ENCODE measurements at places on chromosomes 2 and 18. TPM values are rescaled to one million over a fixed set of nuclear protein-coding genes. Genes with fewer than 3 reads are reported as not detected.

The PARD6G gene
- total RNA-seq, result 4.1 TPM

The R3HDM1 gene
- 13.6 TPM for total RNA-seq

The IKZF2 gene
- 7.1 TPM for total RNA-seq

The SNORC gene
- total RNA-seq, result 0.55 TPM

The TCF23 gene
- not detected for total RNA-seq

The CHST10 gene
- total RNA-seq, result not detected

The COBLL1 gene
- 81.0 TPM for total RNA-seq

The GREB1 gene
- total RNA-seq, result 1.3 TPM

The EHD3 gene
- total RNA-seq, result 1.7 TPM

The ICOS gene
- 1.5 TPM for total RNA-seq

The PSMA8 gene
- not detected for total RNA-seq

The ZFAND2B gene
- 33.8 TPM for total RNA-seq

The REG1B gene
- not detected for total RNA-seq

GRCh38 chr2:222830164-222830563, 30.7 kb upstream of the ACSL3 start:
- no peak for DNase-seq

- peak; percentile 77 for DNase-seq
These were observed at the start of gene ABHD1 for GRCh38 chr2:27123302-27124150. TSS of gene ABHD1 (plus strand) at chr2:27123815. CDS start at chr2:27123949, 134 bp downstream.

- no peak for DNase-seq
These were observed 138.0 kb upstream of the CDCA7 start for GRCh38 chr2:173216668-173217067.

- DNase-seq, result no peak
These were observed 150.7 kb downstream of the DYSF start for GRCh38 chr2:71603851-71604725.

DNA sequence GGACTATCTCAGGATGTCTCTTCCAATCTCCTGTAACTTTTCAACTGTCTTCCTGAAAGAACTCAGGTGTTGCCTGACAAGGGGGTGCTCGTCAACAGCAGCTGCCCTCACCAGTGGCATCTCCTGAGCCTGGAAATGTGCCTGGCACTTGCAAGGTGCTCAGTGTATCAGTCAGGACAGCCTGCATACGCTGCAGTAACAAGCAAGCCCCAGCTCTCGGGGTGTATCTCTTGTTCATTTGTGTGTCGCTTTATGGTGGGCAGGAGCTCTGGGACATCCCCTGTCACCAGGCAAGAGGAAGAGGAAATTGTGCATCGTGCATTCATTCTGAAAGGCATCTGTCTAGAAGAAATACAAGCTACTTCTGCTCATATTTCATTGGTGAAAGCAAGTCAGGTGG, 263.1 kb downstream of the DCDC2C start:
- no peak for DNase-seq

DNA sequence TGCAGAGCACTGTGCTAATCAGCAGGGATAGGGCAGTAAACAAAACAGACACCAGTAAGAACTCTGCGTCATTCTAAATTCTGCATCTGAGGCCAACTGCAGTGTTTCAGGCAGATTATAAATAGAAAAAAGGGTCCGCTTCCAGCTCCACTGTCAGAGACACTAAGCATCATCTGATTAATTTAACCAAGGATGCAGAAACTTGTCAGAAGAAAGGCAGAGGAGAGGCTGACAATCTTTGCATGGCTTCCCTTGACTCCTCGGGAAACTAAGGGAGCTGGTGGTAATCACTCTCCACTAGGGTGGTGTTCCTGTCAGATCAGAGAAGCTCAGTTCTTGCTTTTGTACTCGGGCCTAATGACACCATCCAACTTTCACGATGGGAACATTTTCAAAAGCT, 123.5 kb downstream of the DNAH6 start:
- no peak for DNase-seq

- no peak for DNase-seq
These were observed 241.2 kb upstream of the SKOR2 start for GRCh38 chr18:47492691-47493090.

GRCh38 chr2:32718752-32719151, 90.9 kb downstream of the TTC27 start:
- no peak for DNase-seq

DNA sequence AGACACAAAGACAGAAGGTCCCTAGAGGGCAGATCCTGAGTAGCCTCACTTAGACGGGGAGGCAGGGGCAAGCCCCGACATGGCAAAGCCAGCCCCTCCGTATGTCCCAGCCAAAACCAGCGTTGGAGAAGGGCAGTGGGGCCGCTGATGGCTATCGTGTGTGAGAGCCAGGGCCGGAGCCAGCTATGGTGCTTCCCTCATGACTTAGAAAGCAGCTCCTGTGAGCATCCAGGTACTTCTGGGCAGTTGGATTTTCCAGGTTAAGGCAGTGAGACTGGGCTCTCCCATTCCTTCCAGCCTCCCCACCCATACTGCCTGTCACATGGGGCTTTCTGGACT, 31.2 kb upstream of the ROCK2 start:
- DNase-seq, result no peak

DNA sequence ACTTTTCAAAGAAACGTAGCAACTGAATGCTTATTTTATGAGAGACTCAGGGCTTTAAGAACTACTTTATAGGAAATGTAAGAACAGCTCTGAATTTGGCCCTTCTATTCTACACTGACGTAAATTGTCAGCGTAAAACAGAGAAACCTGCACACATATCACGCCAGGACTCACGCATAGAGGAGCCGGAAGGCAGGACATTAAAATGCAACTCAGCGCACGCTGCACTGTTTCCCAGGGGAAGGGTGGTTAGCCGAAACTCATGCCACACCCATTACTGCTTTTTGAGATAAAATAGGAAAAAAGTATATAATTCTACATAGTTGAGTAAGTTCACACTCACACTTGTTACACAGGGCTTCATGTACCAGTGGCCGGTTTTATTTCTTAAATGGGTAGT, 7.4 kb downstream of the TUBB6 start:
- DNase-seq, result no peak

DNA sequence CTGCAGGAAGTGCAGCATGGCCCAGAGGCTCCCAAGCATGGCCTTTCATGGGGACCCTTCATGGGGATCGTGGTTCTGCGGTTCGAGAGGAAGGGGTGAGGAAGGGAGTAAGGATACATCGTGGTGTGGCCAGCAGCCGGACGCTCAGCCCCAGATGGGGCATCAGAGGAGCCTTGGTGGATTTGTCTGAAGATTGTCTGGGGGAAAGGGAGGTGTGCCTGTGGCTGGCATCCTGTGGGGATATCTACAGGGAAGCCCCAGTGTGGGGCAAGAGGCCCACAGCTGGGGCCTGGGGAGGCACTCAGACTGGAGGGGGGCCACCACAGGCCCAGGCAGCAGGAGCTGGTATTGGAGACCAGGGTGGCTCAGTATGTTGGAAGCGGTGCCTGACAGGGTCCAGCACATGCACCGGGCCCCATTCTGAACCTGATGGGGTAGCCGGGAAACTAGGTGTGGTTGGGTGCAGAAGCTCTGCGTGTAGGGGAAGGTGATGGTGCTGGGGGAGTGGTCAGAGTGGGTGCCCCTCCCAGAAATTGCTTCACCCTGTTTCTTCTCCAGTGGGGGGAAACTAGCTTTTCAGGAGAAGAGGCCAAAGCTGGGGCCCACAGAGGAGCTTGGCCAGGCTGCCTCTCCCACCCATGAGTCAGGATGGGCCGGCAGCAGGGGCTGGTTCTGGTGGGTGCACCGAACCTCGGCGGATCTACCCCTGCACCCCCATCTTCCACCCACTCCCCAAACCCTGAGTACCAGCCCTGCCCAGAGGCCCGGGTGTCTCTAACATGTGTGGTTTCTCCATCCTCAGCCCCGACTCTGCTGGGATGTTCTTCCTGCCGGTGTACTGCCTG, 274.4 kb upstream of the HDAC4 start:
- no peak for DNase-seq

DNA sequence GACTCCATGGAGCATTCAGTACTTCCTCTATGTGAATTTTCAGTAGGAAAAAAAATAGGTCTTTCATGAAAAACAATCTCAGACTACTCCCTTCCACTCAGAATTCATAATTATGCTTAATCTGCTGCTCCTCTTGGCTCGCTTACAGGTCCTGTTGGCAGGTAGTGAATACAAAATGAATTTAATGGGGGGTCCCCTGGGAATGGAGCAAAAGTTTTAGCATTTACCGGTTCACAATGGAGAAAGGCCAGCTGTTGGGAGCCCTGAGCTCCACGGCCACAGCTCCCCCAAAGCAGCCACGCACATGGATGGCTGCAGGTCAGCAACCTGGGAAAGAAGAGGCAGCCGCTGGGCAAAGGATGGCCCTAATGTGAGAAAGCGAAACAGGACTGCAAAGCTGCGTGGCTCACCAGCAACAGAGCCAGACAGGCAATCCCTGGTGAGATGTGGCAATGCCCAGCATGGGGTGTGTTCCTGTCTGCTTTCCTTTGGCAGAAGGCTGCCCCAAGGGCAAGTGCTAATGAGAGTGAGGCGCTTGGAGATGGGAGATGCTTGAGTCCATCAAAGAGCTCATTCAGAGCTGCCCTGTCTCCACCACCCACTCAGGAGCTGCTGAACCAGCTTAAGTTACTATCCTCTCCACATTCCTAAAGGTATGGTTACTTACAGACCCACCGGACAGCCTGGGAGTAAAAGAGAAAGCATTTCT, 447.4 kb downstream of the EPHA4 start:
- DNase-seq, result no peak

- no peak for DNase-seq
These were observed 341.6 kb downstream of the RIT2 start for GRCh38 chr18:42773870-42774269.

- DNase-seq, result no peak
These were observed 15.3 kb downstream of the NPC1 start for GRCh38 chr18:23570912-23571504.

- no peak for DNase-seq
These were observed 156.2 kb upstream of the PIK3C3 start for GRCh38 chr18:41798879-41799278.

- DNase-seq, result no peak
These were observed 74.9 kb downstream of the GPD2 start for GRCh38 chr2:156511122-156511521.

DNA sequence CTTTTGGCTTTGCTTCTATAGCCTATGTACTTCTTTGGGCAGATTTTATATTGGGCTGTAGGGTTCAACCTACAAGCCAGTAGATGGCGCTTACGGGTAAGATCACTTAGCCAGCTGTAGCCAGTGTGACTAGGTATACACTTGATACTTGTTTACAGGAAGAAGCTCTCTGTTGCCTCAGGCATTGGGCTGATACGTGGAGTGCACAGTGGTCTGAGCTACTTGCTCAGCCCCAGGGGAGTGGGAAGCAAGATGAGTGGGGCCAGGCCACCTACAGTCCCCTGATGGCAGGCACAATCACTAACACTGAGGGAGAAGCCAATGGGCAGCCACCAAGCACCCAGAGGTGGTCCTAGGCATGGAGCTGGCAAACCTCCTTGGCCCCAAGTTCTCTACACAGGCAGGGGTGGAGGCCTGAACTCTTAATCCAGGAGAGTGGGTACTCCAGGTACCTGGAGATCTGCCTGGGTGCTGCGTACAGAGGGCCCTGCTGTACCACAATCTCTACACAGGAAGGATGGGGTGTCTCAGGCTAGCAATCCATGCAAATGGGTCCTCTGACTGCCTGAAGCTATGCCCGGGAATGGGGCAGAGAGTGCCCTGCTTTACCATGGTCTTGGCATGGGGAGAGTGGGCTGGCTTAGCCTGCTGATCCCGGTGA, 122.2 kb downstream of the NCOA1 start:
- DNase-seq, result no peak

- no peak for DNase-seq
These were observed 155.7 kb downstream of the RDH14 start for GRCh38 chr2:18404708-18405107.

- no peak for DNase-seq
These were observed 138.3 kb upstream of the STK17B start for GRCh38 chr2:196309691-196310090.

DNA sequence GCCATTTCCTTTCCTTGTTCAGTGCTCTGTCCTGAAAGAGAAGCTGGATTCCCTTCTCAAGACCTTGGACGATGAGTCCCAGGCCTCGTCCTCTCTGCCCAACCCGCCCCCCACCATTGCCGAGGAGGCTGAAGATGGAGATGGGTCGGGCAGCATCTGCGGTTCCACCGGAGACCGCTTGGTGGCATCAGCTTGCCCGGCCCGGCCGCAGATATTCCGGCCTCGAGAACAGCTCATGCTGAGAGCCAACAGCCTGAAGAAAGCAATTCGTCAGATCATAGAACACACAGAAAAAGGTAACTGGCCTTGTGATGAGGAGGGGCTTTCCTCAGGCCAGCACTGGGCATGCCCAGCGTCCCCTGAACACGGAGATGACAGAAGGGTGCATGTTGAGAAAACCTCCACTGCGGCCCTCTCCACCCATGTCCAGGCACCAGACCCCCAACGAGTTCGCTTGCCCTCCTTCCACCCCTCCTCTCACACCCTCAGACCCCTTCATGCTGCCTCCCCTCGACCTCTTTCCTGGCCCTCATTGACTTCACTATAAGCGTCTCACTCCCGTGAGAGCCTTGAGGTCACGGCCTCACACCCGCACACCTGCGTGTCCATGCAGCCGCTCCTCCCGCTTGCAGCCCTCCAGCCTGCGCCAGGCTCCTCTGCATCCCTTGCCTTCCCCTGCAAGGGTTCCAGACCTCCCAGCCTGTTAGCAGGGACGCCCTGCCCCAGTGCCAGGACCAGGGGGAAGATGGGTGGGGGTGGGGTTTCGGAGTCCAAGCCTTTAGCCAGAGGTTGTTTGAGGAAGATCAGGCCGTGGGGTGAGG, 95.0 kb downstream of the DGKD start:
- peak; percentile 75 for DNase-seq

GRCh38 chr2:9473985-9474360, 378 bp upstream of the IAH1 start:
- peak; percentile 51 for DNase-seq

- no peak for DNase-seq
These were observed 8.4 kb upstream of the POU3F3 start for GRCh38 chr2:104845552-104845931.

- DNase-seq, result no peak
These were observed 82.2 kb upstream of the SIX3 start for GRCh38 chr2:44859337-44859736.

- peak; percentile 28 for DNase-seq
These were observed 103.5 kb upstream of the NOSTRIN start for GRCh38 chr2:168698969-168699368.

All from stomach (tissue), 19 donors.